ENCODE measurements at places on chromosomes 16 and 17.

- no peak for DNase-seq
These were observed 680 bp upstream of the CCL15 start for GRCh38 chr17:36001862-36002603.

GRCh38 chr16:261031-261691 lies 14.6 kb downstream of the RGS11 start:
- no peak for DNase-seq

- DNase-seq = no peak
These were observed 295.3 kb upstream of the PMFBP1 start for GRCh38 chr16:72467157-72467759.

GRCh38 chr17:18344021-18344420 lies 19.3 kb downstream of the SHMT1 start:
- DNase-seq = no peak

DNA sequence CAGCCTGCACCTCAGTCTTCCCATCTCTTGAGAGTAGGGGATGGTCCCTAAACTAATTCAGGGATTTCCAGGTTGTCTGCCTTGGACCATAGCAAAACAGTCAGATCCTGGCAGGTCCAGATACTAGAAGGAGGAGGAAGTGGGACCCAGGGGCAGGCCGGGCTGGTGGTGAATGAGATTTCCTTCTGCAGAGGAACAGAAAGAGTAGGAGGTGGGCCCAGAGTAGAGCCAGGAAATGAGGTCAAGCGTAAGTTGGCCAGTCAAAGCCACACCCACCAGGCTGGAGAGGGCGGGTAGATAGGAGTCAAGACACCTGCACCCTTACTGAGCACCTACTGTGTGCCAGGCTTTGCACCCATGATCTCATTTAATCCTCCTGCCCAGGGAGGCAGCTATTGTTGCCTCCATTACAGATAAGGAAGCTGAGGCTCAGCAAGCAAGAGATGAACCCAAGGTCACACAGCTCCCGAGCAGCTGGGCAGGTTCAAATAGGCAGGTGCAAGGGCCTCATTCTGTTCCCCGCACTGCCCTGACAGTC lies 2.6 kb downstream of the CDH5 start:
- DNase-seq = no peak

- DNase-seq = no peak
These were observed 60.4 kb upstream of the MRC2 start for GRCh38 chr17:62566996-62567578.

GRCh38 chr17:7988750-7989178 lies 13.7 kb upstream of the GUCY2D start:
- DNase-seq = no peak

- DNase-seq = no peak
These were observed 220.7 kb upstream of the KCNJ16 start for GRCh38 chr17:69854225-69854780.

DNA sequence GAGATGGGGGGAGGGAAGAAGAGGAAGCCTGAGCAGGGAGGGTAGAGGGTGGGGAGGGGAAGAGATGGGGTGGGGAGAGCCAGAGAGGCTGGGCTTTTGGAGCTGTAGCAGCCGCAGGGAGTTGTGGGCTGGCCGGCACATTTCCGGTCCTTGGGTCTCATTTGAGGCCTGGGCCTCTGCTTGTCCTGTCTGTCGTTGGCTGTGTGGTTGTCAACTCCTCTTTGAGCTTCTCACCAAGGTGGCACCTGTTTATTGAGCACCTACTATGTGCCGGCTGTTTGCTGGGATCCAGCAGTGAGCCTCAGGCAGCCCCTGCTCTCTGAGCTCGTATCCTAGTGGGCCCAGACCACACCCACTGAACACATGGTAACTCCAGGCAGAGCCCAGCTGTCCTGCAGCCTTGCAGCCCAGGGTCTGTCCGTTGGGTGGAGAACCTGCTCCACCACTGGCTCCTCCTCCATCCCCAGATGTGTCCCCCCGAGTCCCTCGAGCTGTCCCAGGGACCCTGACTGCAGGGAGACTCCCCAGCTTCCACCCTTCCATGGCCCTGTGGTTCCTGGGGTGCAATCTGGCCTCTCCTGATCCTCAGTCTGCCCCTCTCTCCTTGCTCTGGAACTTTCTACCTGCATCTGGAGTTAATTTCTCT lies 164.9 kb downstream of the IRF8 start:
- no peak for DNase-seq

- DNase-seq = no peak
These were observed 3.9 kb upstream of the KRT15 start for GRCh38 chr17:41522301-41523224.

DNA sequence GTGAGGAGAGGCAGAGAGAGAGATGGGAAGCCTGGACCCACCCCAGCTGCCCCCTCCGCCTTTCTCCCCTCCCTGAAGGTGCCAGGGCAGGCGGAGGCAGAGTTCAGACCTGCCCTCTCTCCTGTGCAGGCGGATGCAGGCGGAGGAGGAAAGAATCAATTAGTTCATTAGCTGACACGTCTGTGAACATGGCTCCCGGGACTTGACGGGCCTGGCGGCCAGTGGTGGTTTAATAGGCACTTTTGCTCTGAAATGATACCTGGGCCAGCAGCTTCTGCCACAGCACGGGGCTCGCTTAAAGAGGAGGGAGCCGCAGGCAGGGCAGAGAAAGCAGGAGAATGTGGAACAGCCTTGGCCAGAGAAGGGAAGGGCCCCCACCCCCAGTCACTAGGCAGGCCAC lies 98.1 kb downstream of the SDK2 start:
- DNase-seq = no peak

- DNase-seq = no peak
These were observed 7.5 kb downstream of the NME3 start for GRCh38 chr16:1763521-1764511.

DNA sequence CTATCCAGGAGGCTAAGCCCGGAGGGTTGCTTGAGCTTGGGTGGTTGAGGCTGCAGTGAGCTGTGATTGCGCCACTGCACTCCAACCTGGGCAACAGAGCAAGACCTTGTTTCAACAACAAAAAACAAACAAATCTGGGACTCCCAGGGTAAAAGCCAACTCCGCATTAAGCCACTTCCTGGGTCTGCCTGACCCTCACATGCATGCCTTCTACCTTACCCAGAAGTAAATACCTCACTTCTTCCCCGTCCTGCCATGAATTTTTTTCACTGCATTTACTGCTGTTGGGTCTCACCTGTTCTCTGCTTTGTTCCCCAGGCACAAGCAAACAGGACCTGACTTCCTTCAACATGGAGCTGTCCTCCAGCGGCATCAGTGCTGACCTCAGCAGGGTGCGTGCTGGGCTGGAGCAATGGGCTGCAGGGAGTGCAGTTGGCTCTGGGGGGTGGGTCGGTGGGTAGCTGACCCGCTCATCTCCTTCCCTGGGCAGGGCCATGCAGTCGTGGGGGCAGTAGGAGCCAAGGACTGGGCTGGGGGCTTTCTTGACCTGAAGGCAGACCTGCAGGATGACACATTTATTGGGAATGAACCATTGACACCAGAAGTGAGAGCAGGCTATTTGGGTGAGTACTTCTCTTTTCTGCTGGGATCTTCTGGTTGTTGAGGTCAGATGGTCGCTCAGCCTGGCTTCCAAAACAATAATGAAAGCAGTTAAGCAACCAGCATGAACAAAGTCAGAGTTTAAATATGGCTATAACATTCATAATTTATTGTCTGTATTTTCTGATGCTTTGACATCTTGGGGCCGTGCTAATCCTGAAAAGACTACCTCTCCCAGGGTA lies 16.4 kb downstream of the ITGAL start:
- no peak for DNase-seq

DNA sequence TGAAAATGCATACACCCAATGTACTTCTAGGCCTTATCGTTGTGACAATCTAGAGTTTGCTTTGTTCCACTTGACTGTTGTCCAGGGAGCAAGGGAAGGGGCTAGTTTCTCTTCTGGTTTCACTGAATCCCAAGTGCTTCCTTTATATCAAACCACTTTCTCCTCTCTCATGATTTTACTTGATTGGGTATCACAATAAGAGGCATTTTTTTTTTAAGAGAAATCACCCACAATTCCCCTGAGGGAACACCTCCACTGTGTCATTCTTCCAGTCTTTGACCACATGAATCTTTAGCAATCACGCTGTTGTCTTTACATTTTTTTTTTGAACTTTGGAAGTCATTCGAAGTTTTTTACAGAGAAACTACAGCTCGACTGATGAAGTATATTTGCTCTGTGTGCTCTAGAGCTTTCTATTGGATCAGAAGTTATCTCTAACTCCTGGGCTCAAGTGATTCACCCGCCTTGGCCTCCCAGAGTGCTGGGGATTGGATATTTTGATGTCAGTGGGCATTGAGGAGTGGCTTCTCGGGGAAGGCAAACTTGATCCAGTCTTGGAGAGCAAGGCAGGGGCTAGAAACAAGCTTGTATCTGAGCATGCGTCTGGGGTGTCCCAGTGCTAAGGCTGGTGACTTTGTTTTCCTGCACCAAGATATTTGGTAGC lies 3.0 kb downstream of the CDH1 start:
- DNase-seq = no peak

DNA sequence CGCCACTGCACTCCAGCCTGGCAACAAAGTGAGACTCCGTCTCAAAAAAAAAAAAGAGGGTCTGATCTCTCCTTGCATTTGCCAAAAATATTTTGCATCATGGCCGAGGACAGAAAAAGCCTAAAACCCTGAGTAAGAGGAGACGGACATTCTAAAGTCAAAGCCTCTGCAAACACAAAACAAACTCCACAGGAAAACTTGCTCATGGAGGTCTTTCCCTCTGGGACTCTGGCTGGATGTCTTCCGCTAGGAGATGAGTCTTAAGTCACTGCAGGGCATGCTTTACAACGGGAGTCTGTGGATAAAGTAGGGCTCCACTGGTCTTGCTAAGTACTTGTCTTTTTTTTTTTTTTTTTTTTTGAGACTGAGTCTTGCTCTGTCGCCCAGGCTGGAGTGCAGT lies 74.0 kb downstream of the MRM3 start:
- no peak for DNase-seq

DNA sequence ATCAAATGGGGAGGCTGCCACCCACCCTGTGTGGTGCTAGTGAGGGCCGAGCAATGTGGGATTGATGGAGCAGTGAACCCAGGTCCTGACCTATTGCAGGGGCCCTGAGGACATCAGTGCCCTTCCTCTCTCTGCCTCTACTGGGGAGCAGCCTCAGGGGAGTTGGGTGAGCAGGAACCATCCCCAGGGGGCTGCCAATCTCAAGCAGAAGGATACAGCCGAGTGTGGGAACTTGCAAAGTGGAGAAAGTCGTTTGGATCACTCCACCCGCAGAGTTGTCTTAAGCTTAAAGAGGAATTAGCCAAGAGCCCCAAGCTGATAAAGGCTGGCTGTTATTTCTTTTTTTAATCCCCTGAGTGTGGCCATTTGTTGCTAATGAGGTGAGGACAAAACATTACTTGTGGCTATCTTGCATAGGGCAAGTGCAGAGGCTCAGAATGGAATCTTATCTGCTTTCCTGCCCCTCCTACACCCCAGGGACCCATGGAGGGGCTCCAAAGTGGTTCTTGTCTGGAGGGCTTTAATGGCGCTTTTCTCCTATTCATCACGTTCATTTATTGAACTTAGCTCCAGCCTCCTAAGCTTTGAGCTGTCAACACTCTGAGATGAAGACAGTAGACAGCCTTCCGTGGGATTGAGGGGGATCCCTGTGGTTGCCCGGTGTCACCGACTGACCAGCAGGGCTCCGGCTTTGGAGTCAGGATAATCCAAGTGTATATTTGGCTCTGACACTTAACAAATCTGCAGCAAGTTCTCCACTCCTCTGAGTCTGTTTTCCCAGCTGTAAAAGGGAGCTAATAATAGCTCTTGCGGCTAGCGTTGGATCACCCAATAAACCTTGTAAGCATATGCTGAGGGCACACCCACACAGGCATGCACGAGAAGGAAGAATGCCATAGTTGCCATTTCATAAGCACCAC lies 45.1 kb downstream of the MYH11 start:
- no peak for DNase-seq

DNA sequence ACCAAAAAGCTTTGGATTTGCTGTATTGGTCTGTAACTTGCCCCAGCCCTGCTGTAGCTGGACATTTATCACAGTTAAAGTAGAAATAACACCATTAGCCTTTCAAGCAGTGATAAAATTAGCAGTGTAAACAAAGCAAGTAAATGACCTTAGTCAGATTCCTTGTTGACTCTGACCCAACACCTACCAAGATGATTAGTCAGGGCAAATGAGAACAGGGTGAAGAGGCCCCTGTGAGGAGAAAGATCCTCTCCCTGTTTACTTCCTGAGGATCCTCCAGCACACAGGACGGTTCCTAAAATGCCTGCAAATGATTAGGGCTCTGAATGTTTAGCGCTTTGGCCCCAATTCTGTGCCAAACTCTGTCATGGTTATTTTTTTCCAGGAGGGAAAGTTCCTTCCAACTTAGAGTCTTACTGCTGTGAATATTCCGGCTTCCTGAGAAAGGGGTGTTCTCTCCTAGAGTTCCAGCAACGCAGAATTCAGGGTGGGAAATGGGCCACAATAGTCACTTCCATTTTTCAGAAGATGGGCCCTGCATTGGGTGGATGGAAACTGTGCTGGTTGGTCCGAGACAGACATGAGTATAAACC lies 259.0 kb upstream of the MYOCD start:
- no peak for DNase-seq

- no peak for DNase-seq
These were observed 4.3 kb downstream of the TBCD start for GRCh38 chr17:82756166-82756565.

DNA sequence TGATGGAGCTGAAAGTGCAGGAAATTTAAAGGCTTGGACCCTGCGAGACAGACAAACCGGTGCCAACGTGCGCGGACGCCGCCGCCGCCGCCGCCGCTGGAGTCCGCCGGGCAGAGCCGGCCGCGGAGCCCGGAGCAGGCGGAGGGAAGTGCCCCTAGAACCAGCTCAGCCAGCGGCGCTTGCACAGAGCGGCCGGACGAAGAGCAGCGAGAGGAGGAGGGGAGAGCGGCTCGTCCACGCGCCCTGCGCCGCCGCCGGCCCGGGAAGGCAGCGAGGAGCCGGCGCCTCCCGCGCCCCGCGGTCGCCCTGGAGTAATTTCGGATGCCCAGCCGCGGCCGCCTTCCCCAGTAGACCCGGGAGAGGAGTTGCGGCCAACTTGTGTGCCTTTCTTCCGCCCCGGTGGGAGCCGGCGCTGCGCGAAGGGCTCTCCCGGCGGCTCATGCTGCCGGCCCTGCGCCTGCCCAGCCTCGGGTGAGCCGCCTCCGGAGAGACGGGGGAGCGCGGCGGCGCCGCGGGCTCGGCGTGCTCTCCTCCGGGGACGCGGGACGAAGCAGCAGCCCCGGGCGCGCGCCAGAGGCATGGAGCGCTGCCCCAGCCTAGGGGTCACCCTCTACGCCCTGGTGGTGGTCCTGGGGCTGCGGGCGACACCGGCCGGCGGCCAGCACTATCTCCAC lies at the start of gene NOG:
Gene NOG, plus strand, starts transcription at position 54 of the 674 bp plus-strand sequence. Its CDS starts 525 bp downstream, at position 579.
- peak; percentile 50 for DNase-seq

- no peak for DNase-seq
These were observed 174.8 kb upstream of the DYNLRB2 start for GRCh38 chr16:80366023-80366422.

DNA sequence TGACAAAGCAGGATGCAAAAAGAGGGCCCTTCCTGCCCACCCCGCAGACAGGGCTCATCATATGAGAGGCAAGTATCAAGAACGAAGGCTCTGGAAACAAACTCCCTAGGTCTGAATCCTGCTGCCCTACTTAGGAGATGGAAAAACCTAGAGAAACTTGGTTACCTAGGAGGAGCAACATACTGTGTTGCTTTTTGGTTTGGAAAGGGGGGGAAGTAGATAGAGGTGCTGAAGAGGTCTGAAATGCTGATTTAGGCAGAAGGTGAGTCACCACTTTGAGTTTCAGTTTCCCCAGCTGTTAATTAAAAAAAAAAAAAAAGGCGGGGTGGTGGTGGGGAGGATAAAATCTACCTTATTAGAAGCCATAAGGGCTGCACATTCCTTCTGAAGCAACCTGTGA lies 1.5 kb downstream of the N4BP1 start:
- DNase-seq = no peak
